Anterior cingulate cortex (tissue), 58 donors: ENCODE measurements at places on chromosomes 16 and 17.

DNA sequence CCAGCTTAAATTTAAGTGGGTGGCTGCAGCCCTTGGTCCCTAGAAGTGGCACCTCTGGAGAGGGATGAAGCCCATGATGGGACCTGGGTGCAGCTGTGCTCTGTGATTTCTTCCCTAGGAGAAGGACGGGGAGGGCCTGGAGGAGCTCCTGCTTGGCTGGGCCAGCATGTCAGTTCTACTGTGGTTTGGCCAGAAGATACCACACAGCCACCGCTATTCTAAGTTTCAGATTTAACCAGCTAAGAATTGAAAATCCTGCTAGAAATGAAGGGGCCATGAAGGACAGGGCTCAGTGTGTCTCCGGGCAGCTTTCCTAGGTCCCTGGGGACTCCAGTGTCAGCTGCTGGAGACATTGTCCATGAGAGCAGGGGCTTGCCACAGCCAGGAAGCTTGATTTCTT is 9.7 kb downstream of the RAP1GAP2 start:
- DNase-seq, result no peak

DNA sequence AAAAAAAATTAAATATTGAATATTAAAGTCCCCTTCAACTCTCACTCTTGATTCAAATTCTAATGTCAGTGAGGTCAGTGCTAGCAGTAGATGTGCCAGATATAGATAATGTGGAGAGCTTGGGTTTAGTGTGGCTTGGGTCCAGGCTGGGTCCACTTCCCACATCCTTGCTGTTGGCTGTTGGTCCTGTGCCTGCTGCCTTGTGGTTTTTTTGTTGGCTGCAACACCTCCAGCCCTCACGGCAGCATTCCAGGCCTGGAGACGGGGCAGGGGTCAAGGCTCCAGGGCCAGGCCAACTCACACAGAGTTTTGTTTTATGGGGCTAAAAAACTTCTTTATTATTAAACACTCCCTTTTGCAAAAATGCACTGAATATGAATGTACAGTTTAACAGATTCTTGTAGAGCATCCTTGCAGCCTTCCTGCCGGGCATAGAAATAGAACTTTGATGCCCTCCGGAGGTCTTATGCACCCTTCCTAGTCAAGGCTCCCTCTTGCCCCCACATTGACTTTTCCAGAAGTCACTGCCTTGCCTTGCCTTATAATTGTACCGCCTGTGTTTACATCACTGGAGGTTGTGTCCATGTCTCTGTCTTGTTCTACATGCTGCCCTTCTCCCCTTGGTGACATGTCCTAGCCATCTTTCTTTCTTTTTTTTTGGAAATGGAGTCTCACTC is 25.5 kb upstream of the MYO15B start:
- no peak for DNase-seq

DNA sequence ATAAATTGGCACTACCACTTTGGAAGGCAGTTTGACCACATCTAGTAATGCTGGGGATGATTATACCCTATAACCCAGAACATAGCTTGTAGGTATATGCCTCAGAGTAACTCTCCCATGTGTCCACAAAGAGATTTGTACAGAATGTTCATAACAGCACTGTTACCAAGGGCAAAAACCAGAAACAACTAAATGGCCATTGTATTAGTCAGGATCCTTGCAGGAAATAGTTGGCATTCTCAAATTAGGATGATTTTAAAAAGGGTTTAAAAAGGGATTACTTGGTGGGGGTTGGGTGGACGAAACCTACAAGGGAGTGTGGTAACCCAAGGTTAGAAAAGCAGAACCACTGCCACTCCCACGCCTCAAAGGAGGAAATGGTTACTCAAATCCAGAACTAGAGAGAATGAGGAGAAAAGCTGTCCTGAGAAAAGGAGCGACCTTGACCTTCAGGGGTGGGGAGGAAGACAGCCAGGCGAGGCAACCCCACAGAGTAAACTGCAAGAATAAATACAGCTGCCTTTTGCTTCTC is 2.1 kb downstream of the CPPED1 start:
- no peak for DNase-seq

DNA sequence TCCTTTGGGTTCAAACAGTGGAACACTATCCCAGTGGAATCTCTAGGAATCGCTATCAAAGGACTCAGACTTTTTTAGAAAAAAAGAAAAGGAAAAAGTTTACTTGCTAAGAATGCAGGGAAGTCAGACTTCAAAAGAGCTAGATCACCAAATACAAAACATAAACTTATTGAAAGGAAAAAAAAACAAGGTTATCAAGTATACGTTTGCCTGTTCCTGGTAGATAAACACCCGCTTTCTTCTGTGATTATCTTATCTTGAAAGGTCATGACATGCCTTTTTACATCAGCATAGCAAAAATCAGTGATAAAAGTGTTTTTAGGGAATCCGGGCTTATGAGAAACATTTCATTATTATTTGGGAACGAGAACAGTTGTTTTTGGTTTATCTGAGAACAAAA is 129.3 kb upstream of the TMEM97 start:
- no peak for DNase-seq

DNA sequence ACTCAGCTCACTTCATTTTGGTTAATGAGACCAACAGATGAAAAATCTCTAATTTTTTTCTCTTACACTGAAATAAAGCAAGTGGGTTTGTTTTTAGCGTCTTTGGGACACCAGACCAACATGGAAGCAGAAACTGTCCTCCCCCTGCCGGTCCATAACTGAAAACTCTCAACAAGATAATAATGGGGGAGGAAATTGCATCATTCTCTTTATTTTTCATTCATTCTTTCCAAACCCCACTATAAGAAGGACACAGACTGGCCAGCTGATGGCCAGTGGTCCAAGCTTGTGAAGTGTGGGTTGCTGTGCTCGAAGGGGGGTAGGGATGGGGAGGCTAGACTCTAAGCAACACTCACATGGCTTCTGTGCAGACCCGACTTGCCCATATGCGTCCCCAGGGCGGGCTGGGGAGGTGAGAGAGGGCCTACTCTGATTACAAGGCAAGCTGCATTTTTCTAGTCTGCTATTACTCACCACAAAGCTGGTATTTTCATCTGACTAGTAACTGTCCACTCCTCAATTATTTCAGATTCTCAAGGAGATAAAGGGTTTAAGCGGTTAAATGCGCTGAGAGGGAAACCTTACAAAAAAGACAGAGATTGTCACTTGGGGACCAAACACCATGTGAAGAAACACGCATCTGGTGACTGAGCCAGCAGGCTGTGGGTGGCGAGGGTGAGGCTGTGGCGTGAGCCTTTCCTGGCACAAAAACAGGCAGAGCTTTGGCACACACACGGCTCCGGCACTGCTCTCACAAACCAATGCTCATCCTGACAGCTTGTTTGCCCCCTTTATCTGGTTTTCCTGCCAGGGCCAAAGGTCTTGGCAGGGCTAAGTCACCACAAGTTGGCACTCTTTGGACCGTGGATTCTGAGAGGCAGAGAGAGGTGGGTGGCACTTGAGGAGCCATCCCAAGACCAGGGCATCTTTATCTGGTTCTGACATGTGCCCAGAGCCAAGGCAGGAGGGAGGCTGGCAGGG is 38.2 kb downstream of the MARF1 start:
- peak; percentile 60 for DNase-seq

DNA sequence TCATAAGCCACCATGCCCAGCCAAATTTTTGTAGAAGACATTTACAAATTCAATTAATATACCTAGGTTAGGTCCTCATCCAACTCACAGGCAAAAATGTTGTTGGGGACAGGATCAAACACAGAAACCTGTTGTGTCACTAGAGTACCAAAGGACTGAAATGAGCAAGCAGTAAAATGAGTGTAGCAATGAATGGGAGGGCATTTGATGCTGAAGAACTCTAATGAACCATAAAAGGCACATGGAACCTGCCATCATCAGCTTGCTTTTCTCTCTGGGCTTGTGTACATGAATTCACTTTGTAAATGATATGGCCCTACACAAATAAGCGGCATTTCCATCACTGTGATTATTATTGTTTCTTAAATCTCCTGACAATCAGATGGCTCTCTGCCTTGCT is 17.8 kb downstream of the USP31 start:
- DNase-seq, result no peak

GRCh38 chr17:80029258-80029974 is 6.3 kb downstream of the TBC1D16 start:
- DNase-seq, result no peak

DNA sequence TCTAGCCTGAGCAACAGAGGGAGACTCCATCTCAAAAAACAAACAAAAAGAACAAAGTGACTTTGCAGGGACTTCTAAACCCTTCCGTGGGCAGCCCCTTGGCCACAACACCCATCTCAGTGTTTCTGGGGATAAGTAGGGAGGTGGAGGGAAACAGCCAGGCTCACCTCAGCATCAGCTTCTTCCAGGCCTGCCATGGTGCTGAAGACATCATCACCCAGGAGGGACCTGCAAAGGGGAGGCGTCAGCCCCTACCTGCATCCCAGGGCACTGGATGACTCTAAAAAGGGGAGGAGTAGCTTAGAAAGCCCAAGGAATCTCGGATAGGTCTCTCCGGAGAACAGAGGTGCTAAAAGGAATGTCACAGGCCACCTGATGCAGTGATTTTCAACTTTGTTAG is 9.8 kb downstream of the FBF1 start:
- no peak for DNase-seq

DNA sequence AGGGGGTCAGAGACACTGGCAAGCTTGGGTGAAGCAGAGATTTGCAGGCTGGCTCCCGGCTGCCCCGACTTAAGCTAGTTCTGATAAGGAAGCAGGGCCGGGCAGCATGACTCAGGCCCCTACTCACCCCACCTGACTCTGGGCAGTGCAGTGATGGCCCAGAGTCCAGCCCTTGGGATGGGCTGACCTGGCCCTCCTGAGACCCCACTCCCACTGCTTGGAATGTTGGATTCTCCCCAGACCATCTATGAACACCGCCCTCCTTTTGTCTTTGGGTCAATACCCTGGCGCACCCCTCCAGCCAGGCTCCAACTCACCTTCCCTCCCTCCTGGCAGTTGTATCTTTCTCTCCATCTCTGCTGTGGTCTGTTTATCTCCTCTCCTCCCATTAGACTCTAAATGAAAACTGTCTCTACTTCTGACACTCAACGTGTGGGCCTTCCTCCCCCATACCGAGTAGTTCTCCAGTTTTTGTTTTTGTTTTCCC is 21.0 kb downstream of the LGALS3BP start:
- DNase-seq, result no peak

GRCh38 chr16:54817432-54817831 is 113.2 kb upstream of the IRX5 start:
- DNase-seq, result no peak

DNA sequence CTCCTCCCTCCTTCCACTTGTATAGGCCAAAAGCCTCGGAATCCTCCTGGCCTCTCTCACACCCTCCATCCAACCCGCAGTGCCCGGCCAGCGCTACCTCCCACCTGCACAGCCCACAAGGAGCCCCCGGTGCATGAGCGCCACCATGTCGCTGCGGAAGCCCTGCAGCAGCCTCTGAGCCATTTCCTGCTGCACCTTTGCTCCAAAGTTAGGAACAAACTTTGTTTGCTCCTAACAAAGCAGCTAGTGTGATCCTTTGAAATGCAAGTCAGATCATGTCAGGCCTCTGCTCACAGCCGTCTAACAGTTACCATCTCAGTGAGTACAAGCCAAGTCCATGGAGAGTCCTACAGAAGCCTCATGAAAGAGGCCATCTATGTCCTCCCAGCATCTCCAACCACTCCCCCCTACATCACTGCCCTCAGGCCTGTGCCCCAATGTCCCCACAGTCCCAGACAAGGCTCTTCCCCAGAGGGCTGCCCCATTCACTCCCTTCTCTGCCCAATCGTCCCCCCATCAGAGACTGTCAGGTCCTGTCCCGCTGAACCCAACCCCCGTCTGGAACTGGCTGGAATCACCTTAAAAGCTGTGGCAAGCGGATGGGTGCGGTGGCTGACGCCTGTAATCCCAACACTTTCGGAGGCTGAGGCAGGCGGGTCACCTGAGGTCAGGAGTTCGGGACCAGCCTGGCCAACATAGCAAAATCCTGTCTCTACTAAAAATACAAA is 7.5 kb downstream of the DCAKD start:
- DNase-seq, result no peak

GRCh38 chr17:43398724-43399595 is at the start of gene ARL4D:
Gene ARL4D (plus strand): TSS chr17:43398993. CDS start chr17:43399733, 740 bp downstream.
- DNase-seq, result peak; percentile 65

DNA sequence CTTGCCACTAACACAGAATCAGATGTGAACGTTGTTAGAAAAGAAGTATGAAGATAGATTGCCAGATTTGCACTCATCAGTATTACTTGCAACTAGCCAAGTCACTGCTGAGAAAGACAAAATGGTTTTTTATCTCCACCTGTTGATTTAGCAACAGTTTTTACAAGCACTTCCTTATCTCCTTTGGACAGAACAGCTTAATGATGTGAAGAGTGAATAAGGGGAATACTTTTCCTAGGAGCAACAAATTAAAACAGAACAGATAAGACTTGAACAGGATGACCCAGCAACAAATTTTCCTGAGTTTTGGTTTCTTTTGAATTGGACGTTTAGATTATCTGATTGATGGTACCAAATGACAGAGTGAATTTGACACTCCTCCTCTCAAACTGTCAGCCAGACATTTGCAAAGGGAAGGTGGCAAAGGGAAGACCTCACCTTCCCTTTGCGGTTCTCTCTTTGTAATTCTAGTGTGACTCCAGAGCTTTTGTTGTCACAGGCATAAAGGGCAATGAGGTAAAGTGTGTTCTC is 130.6 kb downstream of the NLK start:
- no peak for DNase-seq

- DNase-seq, result no peak
These were observed 28.7 kb downstream of the KNOP1 start for GRCh38 chr16:19689342-19689741.

DNA sequence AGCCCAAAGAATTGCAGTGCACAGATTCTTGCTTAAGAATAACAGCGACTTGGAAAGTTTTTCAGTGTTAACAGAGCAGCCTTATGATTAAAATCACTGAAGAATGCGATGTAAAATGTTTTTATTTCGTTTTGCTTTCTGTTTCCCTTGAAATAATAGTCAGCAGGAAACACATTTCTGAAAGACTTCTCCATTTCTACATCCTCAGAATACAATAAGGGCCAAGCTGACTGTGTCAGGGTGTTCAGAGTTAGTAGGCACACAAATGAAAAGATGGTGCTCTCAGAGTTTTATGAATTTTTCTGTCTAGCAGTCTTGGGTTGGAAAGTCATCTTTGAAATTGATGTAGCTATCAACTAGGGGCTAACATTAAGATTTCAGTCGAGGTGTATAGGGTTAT is 582.9 kb upstream of the RBFOX1 start:
- DNase-seq, result no peak

DNA sequence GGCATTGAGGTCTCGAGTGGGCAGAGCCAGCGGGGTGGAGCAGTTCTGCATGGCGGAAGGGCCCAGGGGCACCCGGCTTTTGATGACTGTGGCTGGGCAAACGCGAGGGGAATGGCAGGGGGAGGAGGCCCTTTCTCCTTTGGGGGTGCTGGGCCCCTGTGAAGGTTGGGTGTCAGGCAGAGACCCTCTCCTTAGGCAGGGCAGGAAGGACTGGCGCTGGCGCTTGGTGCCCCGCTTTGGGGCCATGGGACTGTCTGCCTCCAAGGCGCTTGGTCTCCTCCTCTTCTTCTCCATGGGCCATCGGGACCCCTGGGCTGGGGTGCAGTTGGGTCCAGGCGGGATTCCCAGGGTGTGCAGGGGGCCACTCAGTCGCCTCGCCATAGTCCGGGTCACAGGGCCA is 12.8 kb upstream of the GFAP start:
- DNase-seq, result no peak
